Fibroblast of skin of left biceps (primary cell): ENCODE measurements at places on chromosomes 12 and 14.

DNA sequence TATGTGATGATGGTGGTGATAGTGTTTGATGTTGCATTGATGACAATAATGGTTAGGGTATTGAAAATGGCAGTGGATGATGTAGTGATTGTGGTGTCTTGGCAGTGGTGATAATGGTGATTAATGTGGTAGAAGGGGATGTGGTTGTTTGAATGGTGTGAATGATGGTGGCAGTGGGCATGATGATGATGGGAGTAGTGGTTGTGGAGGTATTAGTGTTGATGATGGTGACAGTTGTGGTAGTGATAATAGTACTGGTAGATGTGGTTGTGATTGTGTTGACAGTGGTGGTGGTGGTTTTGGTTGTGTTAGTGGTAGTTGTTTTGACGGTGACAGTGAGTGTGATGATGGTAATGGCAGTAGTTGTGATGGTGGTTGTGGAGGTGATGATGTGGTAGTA, 1049.0 kb downstream of the VRK1 start:
- DNase-seq, result no peak

DNA sequence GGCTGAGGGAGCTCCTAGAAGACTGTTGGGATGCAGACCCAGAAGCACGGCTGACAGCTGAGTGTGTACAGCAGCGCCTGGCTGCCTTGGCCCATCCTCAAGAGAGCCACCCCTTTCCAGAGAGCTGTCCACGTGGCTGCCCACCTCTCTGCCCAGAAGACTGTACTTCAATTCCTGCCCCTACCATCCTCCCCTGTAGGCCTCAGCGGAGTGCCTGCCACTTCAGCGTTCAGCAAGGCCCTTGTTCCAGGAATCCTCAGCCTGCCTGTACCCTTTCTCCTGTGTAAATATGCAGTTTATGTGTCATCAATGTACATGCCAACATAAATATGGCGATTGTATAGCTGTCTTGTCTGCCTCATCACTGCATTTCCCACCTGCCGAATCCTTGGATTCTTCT, 7.5 kb downstream of the AMHR2 start:
- no peak for DNase-seq

- no peak for DNase-seq
Observed at GRCh38 chr14:24874514-24875202, 175.3 kb downstream of the STXBP6 start.

DNA sequence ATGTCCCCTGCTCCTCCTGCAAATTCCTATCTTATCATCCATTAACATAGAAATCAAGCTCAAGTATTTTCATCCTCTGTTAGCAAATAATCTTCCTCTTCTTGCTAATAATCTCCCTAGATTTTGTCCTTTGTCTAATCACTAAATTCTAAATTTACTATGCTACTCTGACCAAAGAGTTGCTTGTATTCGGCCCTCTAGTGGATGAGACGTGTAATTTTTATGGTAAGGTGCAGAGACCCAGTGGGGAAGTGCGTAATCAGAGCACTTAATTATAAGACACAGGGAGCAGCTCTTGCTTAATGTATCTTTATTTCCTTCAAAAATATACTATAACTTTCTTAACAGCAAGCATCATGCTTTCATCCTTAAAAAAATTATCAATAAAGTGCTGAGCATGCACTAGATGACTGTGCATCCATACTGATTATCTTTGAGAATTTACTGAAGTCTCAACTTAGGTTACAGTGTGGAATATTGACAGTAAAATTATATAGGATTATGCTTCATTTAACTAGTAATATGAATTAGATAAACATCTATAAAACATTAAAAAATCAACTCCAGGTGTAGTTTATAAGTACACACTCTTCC, 212.6 kb downstream of the SLC16A7 start:
- no peak for DNase-seq

- DNase-seq, result no peak
Observed at GRCh38 chr14:23300687-23301223, 1.9 kb downstream of the PPP1R3E start.

- no peak for DNase-seq
Observed at GRCh38 chr12:41468341-41468740, 280.2 kb downstream of the PDZRN4 start.

- no peak for DNase-seq
Observed at GRCh38 chr14:90093942-90094595, 32.3 kb downstream of the KCNK13 start.
